Stimulated activated CD4-positive, alpha-beta T cell treated with anti-CD3 and anti-CD28 coated beads, Interleukin-1b, Interleukin-23, amount 100 ng/mL, for 1 hour (primary cell): ENCODE measurements at places on chromosomes 3 and 15.
A peak's percentile ranks its signal among the peaks of the same experiment; 100 is the strongest.

DNA sequence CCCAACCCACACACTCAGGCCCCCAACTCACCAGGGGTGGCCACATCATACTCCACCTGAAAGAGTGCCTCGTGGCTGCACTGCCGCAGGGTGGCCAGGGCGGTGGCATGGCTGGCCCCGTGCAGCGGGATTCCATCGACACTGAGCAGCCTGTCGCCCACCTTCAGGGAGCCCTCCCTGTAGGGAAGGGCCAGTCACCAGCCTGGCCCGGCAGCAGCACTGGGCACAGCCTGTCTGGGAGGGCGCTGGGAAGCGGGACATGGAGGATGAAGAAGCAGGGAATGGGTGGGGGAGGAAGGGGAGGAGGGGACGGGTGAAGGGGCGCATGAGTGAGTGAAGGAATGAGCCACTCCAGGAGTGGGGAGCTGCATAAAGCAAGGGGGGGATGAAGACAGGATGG lies 18.5 kb downstream of the GRIP2 start:
- no peak for DNase-seq

DNA sequence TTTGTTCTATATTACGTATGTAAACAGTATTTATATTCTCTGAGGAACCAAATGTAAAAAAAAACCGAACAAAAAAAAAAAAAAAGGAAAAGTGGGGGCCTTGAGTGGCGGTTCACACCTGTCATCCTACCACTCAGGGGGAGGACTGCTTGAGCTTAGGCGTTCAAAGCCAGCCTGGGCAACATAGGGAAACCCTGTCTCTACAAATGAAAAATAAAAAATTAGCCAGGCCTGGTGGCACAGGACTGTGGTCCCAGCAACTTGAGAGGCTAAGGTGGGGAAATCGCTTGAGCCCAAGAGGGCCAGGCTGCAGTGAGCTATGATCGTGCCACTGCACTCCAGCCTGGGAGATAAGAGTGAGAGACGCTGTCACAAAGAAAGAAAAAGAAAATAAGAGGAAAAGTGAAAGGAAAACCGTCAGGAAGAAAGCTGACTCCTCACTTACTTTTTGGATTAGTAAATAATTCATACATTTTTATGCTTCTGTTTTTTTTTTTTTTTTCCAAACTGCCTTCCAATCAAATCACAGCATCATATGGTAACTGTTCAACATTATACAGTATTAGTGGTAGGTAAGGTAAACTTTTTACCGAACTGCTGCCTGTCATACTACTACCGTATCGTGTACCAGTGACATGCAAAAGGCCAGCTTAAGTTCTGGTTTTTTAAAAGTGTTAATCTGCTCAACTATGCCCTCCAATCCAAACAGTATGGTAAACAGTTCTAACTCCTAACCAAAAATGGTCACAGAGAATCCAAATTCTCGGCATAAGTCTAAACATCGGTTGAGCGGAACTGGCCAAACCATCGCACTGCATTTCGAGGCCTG lies 1.2 kb downstream of the PHC3 start:
- no peak for DNase-seq

- no peak for DNase-seq
Observed at GRCh38 chr3:189146848-189147247, 24.9 kb upstream of the TPRG1 start.

- no peak for DNase-seq
Observed at GRCh38 chr3:187016639-187017345, 86.5 kb downstream of the ST6GAL1 start.

GRCh38 chr15:99076555-99077308 lies 28.1 kb upstream of the SYNM start:
- no peak for DNase-seq

- no peak for DNase-seq
Observed at GRCh38 chr15:94607176-94607654, 375.9 kb downstream of the MCTP2 start.

GRCh38 chr3:189734061-189734460 lies 102.9 kb downstream of the TP63 start:
- DNase-seq = no peak

- no peak for DNase-seq
Observed at GRCh38 chr3:166575161-166575560, 737.9 kb upstream of the BCHE start.

DNA sequence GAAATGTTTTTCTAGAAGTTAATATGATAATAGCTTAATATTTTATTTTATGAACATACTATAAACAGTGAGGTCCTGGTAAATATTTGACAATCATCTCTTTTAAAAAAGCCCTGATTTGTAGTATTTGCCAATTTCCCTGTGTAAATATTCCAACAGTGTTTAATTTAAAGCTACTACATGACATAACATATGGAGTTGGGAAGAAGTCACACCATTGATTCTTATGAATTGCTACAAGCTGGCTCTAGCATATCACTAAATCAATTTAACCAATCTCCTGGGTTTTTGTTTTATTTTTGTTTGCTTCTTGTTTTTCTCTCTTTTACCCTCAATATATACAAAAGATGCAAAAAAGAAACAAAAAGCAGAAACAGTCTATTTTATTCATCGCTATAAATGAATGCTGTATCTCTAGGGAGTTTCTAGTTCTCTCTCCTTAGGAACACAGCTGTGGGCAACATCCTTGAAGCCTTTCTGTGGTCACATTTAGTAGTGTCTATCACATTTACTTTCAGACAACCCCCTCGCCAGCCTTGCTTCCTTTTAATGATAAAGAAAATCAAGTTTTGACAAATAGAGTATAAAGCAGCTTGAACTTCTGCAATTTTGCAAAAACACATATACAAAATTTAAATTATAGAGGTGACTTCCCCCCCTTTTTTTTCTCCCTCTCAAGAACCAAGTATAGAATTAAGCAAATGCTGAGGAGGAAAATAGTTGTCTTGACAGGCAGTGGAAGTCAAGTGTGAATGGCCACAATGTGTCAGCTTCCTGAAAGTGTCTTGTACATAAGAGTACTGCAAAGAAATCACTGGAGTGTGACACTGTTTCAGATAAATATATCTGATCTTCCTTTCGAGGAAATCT lies 21.4 kb downstream of the CCR1 start:
- no peak for DNase-seq

GRCh38 chr15:100642213-100642949 lies 40.0 kb downstream of the ASB7 start:
- no peak for DNase-seq

- no peak for DNase-seq
Observed at GRCh38 chr15:54722342-54722986, 474.3 kb downstream of the RSL24D1 start.

DNA sequence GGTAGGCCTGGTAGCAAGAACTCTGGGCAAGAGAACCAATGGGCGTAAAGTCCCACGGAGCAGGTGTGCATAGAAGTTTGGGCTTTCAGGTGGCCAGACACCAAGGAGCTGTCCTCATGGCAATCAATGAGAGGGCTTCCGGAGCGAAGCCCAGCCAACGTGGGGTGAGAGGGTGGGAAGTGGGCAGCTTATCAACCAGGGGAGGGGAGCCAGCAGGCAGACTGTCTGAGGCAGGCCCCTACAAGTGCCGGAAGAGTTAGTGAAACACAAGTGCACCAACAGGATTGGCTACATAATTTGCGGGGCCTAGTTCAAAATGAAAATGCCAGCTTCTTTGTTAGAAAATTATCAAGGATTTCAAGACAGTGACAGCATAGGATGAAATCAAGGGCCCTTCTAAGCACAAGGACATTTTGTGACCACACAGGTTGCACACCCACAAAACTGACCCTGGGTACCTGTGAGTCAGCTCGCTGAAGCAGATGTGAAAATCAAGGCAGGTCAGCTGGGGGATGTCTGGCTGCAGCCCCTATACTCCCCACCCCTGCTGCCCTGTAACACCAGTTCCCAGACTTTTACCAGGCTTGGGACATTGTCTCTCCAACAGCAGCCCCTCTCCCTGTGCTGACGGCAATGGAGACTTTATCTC lies 102.1 kb upstream of the ETV5 start:
- DNase-seq = no peak

DNA sequence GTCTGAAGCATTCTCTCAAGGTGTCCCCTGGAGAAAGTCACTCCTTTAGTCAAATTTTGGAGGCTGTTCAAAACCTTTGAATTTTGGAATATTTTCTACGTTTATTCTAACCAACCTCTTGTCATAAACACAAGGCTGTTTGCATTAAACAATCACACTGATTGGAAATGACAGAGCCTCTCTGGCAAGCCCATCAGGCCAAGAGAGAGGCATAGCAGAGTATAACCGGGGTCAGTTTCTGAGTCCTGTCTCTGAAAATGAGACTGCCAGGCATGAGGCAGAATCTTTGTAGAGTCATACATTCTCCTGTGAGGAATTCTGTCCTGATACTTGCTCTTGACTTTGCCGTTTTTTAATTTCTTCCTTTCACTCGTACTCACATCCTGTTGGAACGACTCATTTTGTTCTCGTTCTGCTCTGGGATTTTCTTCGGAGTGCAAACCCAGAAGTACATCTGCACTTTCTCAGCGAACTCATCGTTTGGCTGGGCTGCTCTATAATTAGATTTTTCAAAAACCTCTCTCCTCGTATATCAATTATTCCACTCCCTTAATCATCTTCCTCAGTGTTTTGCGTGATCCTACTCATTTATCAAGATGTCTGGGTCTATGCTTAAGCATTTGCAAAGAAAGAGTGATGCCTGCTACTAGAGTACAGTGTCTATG lies 114.2 kb downstream of the AGBL1 start:
- no peak for DNase-seq

DNA sequence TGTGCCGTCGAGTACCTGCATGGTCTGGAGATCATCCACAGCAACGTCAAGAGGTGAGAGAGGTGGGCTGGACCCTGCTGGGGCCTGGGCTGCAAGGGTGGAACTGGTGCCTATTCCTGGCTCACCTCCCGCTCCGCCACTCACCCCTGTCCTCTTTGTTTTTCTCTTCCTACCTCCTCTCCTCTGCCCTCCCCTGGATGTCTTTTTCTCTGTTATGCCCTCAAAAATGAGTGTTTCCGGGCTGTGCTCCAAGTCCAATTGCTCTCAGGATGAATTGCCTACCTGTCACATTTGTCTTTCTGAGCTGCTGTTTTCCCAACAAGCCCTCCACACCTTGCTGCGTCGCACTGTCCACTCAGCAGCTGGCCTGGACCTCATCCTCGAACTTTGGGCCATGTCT lies 28.5 kb upstream of the TATDN2 start:
- DNase-seq = no peak

DNA sequence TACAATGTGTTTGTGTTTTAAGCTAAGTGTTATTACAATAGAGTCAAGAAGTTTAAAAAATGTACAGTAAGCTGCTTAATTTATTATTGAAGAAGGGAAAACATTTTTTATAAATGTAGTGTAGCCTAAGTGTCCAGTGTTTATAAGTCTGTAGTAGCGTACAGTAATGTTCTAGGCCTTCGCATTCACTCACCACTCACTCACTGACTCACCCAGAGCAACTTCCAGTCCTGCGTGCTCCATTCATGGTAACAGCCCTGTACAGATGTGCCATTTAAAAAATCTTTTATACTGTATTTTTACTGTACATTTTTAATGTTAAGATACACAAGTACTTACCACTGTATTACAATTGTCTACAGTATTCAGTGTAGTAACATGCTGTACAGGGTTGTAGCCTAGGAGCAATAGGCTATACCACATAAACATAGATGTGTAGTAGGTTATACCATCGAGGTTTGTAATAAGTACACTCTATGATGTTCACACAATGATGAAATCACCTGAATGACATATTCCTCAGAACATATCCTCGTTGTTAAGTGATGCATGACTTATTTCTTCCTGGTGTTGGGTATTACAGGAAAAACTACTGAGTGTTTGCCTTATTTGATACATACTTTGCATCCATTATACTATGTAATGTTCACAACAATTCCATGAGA lies 156.6 kb upstream of the NUDT16 start:
- DNase-seq = no peak

DNA sequence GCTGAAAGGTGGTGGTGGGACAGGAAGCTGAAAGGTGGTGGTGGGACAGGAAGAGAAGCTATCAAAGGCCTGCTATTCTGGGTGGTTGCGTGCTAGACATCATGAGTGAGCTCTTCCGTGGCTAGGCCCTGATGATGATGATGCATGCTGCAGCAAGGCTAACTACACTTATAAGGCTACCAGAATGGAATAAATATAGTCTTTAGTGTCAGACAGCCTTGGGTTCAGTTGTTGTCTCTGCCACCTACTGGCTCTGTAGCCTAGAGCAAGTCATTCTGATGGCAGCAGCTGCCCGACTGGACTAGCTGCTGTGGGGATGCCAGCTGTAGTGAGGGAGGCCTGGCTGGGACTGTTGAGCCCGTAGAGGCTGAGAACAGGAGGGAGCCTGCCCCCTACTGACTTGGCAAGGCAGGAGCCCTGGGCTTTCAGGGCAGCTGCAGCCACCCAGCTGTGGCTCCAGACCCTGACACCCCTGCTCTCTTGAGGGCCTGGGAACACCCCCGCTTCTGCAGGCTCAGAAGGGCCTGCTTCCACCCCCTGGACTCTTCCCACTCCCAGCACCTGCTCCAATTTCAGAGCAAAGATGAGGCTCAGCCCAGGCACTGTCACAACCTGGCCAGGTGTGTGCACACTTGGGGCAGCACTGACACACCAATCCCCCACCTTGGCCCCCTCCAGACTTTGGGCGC lies 21.4 kb upstream of the ZBED2 start:
- DNase-seq = peak; percentile 39

GRCh38 chr3:15479400-15480224 lies 41.9 kb downstream of the COLQ start:
- DNase-seq = no peak

GRCh38 chr15:40894681-40895448 lies 615 bp downstream of the VPS18 start:
- no peak for DNase-seq

- DNase-seq = no peak
Observed at GRCh38 chr3:61537366-61537765, 24.0 kb upstream of the PTPRG start.

GRCh38 chr3:109874896-109875708 lies 537.8 kb upstream of the DPPA4 start:
- DNase-seq = no peak

DNA sequence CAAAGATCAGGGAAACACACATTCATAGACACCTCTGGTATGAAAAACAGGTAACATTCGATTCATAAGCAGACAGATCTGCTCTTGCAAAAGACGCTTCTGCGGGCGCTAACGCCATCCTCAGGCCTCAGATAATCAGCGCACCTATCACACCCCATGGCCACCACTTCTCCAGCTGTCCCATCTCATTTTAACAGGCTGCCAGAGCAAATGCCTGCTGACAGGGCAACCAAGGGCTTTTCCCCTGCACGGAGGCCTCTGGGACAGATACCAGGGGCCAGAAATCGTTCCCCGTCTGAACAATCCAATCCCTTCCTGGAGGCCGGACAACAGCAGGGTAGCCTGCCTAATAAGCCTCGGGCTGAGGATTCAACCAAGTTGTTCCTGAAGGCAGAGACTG lies 15.2 kb downstream of the ABCC5 start:
- DNase-seq = no peak

GRCh38 chr3:128281461-128282367 lies 128.4 kb downstream of the EEFSEC start:
- DNase-seq = no peak
